NCI-H187 (cell line): ENCODE measurements at places on chromosomes 3 and 15.

- no peak for DNase-seq
Observed at GRCh38 chr3:25582242-25582641, 82.5 kb downstream of the TOP2B start.

- no peak for DNase-seq
Observed at GRCh38 chr3:186915806-186916796, 14.2 kb upstream of the ST6GAL1 start.

- no peak for DNase-seq
Observed at GRCh38 chr3:193863657-193864357, 270.8 kb downstream of the OPA1 start.

DNA sequence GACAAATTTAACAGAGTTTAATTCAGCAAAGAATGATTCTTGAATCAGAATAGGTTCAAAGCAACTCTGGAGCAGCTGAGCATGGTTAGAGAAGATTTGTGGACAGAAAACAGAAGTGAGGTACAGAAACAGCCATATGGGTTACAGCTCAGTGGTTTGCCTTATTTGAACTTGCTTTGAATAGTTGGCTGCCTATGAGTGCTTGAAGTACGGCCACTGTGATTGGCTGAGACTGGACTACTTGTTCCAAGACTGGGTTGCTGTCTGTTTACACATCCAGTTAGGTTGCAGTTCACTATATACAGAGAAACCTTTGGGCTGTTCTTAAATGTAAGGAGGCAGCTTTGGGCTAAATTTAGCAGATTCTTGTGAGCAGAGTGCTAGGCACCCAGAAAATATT is 79.4 kb upstream of the CADPS start:
- DNase-seq: no peak

DNA sequence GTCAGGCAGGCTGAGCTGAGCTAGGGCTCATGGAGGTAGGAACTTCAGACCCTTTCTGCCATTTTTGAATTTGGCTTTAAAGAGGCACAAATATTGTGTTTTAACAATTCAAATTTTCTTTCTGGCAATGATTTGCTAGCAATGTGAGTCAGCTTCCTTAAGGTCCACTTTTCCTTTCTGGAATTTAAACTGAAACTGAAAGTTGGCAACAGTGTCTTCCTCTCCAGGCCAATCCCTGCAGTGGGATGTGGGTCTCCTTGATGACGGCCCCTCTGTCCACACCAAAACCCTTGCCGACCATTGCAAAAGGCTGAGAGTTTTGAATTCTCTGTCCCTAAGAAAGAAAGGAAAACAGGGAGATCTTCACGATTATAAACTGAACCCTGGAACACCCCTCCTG is 27.1 kb downstream of the RPSA start:
- no peak for DNase-seq

DNA sequence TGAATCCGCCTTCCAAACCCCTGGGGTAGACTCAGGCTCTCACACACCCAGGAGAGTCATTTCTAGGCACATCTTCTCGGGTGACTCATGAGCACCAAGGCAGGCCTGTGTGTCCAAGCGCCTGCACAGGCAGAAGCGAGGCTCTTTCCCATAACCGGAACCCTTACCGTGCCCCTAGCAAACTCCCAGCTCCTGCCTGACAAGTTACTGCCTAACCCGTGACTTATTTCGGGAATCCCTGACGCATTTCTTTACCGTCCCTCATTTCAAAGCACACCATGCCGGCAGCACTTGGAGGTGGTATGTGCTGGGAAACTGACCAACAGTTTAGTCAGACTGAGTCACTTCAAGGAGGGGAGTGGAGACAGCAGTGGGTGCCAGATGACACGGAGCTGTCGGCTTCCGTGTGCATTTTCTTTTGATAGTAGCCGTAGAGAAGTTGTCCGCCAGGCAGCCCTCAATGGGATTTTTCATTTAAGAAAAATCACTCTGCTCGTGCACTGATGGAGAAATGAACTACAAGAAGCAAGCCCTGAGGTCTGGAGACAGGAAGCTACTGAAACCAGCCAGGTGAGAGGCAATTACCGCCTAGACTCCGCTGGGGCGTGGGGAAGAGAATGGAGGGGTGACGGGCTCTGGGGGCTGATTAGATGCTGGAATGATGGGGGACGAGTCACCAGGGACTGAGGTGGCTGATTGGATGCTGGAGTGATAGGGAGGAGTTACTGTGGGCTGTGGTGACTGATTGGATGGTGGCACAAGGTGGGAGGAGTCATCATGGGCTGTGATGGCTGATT is 17.3 kb upstream of the HRH1 start:
- DNase-seq: no peak

DNA sequence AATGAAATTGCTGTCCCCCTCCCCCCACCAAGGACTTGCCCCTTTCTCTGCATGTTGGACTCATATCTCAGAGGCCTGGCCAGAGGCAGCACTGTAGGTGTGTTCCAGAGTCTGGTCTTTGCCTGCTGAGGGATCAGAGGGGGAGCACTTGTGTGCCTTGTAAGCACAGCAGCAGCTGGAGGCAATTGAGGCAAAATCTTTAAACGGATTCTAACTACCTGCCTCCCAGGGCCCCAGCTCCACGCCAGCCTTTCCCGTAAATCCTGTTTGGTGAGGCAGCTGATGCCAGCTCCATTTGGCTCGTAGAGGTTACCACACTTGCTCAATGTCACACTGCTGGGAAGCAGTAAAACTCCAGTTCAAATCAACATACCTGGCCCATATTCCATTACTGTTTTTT is 2.3 kb upstream of the IDH2 start:
- no peak for DNase-seq

- DNase-seq: no peak
Observed at GRCh38 chr3:37072892-37073291, 79.6 kb downstream of the MLH1 start.

- no peak for DNase-seq
Observed at GRCh38 chr3:160129459-160130061, 95.7 kb upstream of the C3orf80 start.

DNA sequence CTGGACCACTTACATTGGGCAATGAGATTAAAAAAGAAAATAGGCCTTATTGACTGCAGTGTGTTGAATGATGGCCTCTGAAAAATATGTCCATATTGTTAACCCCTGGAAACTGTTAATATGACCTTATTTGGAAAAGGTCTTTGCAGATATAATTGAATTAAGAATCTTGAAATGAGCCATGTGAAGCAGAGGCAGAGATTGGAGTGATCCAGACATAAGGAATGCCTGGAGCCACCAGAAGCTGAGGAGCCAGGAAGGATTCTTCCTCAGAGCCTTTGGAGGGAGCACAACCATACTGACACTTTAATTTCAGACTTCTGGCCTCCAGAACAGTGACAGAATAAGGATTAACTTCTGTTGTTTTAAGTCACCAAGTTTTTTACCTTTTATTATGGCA is 510.4 kb upstream of the AGTR1 start:
- no peak for DNase-seq

DNA sequence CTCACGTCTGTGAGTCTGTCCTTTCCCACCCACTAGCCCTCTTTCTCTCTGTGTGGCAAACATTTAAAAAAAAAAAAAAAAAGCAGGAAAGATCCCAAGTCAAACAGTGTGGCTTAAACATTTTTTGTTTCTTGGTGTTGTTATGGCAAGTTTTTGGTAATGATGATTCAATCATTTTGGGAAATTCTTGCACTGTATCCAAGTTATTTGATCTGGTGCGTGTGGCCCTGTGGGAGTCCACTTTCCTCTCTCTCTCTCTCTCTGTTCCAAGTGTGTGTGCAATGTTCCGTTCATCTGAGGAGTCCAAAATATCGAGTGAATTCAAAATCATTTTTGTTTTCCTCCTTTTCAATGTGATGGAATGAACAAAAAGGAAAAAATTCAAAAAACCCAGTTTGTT is 97.7 kb downstream of the GAP43 start:
- DNase-seq: no peak

DNA sequence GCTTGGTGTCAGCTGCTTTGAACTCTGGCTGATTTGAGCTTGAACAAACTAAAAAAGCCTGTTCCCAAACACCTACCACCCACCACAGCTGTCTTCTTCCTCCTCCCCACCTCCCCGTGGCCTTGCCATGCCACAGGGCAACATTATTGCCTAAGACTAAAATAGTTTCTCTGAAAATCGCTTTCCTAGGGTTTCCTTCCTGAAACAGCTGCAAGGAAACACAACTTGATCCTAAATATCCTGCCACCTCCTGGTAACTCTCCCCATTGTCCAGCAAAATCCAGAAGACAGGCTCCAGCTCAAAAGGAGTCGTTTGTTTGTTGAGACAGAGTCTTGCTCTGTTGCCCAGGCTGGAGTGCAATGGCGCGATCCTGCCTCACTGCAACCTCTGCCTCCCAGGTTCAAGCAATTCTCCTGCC is 193.9 kb upstream of the TPM1 start:
- DNase-seq: no peak

GRCh38 chr15:31171731-31172130 is 70.2 kb upstream of the TRPM1 start:
- no peak for DNase-seq

DNA sequence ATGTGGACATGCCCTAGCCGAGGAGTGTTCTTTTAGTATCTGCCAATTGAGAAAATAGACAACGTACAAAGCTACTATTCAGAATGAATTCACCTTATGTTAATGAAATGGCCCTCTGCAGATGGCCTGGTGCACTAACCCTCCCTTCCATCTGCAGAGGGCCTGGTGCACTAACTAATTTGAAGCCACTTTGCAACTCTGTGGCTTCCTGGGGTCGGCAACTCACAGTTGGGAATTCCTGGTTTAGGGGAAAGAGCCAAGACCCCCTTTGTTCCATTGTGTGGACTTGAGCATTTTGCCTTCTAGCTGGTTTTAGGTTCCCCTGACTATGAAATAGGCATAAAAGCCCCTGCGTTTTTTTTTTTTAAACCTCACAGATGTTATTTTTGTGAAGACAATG is 204.3 kb upstream of the UBE3A start:
- DNase-seq: no peak

- DNase-seq: no peak
Observed at GRCh38 chr3:23017801-23018200, 185.3 kb upstream of the UBE2E2 start.

DNA sequence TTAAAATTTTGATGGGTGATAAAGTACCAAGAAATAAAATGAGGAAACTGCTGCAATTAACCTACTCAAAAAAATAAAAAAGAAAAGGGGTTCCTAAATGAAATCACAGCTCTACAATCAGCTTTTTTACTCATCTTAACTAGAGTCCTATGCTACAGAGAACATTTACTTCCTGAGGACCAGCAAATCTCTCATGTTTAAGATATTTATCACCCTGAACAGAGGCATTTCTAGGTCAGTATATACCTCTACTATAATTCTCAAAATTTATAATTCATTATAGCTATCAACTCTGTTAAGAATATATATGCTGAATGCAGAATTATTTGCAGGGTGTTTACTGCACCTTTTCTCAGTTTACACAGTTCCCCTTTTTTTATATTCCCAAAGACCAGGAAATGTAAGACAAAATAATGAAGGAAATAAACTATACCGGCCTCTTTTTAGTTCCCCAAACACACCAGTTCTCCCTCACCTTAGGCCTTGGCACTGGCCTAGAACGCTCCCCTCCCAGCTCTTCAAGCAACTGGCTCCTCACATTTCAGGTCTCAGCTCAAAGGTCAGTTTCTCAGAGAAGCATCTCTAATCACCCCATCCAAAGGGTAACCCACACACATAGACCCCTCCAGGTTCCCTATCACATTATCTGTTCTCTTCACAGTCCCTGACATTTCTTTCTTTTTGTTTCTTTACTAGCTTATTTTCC is 71.1 kb downstream of the LRRFIP2 start:
- DNase-seq: no peak

GRCh38 chr3:123706871-123707270 is 122.0 kb upstream of the HACD2 start:
- DNase-seq: no peak
